KBM-7 (cell line): ENCODE measurements at places on chromosomes 5 and 9.

DNA sequence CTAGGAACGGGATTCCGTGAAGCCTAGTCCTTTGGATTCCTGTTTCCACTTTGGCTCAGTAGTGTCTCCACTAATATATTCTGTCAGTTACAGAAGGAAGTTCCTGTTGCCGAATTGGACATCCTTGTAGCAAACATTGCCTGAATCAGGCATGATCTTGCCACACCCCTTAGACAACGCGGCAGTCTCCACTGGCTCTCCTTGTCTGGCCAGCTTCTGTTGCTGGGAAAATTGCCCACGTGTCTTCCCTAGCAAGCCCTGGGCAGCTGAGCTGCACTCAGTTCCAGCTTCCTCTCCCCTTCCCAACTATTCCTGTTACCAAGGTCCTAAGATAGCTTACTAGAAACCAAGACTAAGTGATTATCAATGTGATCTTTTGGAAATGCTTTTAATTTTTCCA lies 316.6 kb upstream of the RIOK2 start:
- no peak for DNase-seq

DNA sequence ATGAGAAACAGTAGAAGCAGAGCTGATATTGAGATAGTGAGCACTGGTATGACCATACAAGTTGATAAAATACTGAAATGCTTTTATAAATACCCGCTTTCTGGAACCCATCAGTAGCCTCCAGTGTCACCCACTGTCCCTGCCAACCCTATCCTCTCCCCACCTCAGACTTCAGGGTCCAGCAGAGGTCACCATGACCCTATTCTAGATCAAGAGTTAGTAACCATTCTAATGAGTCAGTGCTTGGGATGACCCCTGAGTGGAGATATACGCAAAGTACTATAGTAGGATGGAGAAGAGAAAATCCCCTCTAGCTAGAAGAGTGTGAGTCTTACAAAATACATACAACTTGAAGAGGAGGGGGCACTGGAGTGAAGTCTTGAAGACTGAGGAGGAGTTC lies 297.9 kb upstream of the BRINP1 start:
- no peak for DNase-seq

DNA sequence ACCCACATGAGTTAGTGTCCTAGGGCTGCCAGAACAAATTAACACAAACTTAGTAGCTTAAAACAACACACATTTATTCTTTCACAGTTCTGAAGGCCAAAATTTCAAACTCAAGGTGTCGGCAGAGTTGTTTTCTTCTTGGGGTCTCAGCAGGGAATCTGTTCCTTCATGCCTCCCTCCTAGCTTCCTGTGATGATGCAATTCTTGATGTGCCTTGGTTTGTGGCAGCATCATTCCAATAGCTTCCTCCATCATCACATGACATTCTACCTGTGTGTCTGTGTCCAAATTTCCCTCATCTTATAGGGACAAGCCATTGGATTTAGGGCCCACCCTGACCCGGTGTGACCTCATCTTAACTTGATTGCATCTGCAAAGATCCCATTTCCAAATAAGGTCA lies 12.2 kb upstream of the SLC25A48 start:
- no peak for DNase-seq

GRCh38 chr5:14190194-14191164 lies 47.3 kb downstream of the TRIO start:
- DNase-seq, result no peak
